CD8-positive, alpha-beta T cell (primary cell): ENCODE measurements at places on chromosomes 11 and 22. TPM values are rescaled to one million over a fixed set of nuclear protein-coding genes. Genes with fewer than 3 reads are reported as not detected.

- DNase-seq: no peak
These were observed 107.4 kb downstream of the ZBTB16 start for GRCh38 chr11:114166897-114167323.

GAS2 gene
- total RNA-seq: 1.4 TPM

ADM2 gene
- total RNA-seq: 1.5 TPM

DNA sequence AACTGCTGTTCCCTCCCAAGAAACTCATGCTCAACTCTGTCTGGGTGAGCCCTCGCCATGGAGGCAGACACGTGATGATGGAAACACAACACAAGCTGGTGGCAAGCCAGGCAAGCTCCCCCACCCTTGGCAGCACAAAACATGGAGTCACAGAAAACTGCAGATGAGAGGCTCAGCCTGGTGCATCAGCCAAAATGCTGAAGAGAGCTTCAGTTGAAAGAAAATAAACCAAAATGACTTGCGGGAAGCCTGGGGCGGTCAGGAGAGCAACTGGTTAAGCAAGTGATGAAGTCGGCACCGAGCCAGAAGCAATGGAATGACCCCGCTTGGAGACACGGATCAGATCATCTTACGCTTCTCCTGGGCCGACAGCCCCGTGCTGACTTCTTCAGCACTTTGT is 68.3 kb downstream of the C11orf58 start:
- DNase-seq: no peak

DNA sequence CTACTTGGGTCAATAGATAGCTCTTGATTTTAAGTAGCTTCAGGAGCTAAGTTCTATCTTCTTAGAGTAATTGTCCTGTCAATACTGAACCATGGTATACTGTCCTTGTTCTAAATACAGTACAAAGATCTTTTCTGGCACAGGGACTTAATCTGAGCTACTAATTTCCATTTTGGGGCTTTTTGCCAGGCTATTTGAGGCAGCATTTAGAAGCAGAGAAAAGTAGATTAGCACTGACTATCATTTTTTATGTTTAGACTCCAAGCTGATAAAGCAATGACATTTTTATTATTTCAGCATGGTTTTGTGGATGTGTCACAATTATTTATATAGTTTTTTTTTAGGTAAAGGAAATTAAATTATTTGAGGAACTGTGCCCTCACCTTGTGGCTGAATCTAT is 163.2 kb downstream of the FAT3 start:
- no peak for DNase-seq

DNA sequence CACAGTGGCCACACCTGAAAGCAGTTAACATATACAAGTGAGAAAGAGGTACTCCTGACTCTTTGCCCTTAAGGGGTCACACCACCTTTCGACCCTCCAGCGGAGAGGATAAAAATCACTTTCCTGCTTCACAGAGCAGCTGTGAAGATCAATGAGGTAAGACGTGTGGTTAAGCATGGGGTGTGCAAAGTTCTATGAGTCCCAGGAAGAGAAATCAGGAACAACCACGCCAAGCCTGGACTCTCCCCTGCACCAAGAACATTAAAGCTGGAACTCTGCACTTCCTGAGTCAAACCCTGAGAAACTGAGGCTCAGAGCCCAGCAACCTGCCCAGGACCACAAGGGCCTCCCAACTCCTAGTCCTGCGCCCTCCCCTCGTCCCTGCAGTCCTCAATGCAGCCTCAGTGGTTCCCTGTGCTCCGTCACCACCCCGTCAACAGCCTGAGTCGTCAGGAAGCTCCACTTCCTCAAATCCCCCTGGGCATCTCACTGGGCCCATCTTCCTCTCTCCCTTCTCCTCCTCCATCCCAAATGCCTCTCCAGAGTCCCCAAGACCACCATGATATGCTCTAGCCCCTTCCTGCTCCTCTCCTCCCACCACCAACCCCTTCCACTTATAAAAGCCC is 17.7 kb downstream of the TNKS1BP1 start:
- no peak for DNase-seq

MTNR1B gene
- not detected for total RNA-seq

- DNase-seq: no peak
These were observed 4.9 kb downstream of the CWC15 start for GRCh38 chr11:94968334-94968958.

KRTAP5-11 gene
- not detected for total RNA-seq

GRCh38 chr11:1669546-1670218 is 27.3 kb upstream of the KRTAP5-6 start:
- DNase-seq: no peak

F2 gene
- total RNA-seq: not detected

- DNase-seq: peak; percentile 60
These were observed 866 bp downstream of the EXPH5 start for GRCh38 chr11:108592591-108593213.

DNA sequence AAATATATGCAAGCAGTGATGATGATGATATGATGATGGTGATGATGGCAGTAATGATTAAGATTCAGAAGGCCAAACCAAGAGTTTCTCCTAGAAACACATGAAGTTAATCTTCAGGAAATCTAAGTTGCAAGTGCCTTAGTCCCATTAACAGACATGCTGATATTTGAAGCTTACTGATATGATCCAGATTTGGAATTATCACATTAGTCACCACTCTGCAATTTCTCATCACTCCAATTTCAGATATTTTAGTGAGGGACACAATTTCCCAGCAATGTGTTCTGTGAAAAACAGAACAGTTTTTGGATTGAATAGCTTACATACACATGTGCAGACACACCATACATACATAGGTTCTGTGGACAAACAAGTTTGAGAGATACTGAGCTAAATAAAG is 411.4 kb upstream of the FAT3 start:
- no peak for DNase-seq

DNA sequence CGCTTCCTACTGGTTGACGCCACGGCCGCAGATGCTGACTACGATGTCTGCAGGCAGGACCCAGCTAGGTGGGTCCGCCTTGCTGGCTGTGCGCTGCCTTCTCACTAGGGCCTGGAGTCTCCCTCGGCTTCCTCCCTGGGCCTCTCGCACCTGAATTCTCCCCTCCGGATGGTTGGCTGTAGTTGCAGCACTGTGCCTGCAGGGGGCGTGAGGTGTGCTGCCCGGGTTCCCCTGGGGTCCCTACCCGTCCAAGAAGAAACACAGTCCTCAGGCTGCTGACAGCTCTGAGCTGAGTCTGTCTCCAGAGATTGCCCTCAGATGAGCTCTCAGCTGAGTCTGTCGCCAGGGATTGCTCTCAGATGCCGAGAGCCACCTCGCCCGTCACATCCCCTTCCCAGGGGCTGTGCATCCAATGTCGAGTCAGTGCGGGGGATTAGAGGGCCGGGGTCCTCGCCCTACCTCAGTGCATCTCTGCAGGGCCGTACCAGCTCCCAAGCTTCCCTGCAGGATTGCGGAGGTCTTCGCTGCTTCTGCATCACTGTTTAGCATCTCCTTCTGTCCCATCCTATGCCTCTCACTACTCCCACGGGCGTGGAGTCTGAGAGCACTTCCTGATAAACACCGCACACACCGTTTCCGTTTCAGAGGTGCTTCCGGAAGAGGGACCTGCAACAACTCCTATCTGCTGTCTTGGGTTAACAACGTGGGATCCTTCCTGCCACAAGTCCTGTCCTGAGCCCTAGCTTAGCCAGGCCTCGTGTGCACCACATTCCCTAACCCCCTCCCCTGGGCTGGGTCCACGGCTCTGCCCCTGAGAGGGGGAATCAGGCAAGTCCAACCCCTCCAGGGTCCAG is 196.9 kb downstream of the CSNK2A3 start:
- DNase-seq: peak; percentile 67

MN1 gene
- 0.36 TPM for total RNA-seq

GRCh38 chr11:110019675-110020074 is 73.5 kb upstream of the ZC3H12C start:
- DNase-seq: no peak

SGSM1 gene
- total RNA-seq: 0.84 TPM

DNA sequence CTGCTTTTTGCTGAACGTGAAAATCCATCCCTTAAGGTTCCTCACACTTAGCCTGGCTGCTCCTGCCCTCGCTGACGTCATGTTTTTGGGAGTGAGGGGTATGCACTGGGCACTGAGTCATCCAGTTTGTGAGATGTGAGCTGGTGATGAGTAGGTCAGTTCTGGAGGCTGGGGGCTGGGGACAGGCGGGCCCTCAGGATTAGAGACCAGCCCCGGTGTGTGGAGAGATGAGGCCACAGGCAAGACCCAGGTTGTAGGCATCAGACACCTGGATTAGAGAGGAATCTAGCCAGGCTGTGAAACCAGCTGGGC is 9.2 kb downstream of the KCNC1 start:
- no peak for DNase-seq

GRCh38 chr22:21013657-21014201 is 1.2 kb upstream of the P2RX6 start:
- DNase-seq: peak; percentile 50

SAMM50 gene
- 24.9 TPM for total RNA-seq

RIN1 gene
- 3.2 TPM for total RNA-seq

JHY gene
- total RNA-seq: 1.9 TPM

GRCh38 chr22:23286296-23286695 is 106.0 kb downstream of the BCR start:
- DNase-seq: no peak

- DNase-seq: no peak
These were observed 25.9 kb downstream of the ALG9 start for GRCh38 chr11:111845276-111846028.

GRCh38 chr11:34624069-34624468 is 3.2 kb downstream of the EHF start:
- DNase-seq: peak; percentile 21

KCNK4 gene
- not detected for total RNA-seq

CCDC116 gene
- 0.19 TPM for total RNA-seq

- no peak for DNase-seq
These were observed 139.0 kb downstream of the KCNC1 start for GRCh38 chr11:17873586-17873985.

DNA sequence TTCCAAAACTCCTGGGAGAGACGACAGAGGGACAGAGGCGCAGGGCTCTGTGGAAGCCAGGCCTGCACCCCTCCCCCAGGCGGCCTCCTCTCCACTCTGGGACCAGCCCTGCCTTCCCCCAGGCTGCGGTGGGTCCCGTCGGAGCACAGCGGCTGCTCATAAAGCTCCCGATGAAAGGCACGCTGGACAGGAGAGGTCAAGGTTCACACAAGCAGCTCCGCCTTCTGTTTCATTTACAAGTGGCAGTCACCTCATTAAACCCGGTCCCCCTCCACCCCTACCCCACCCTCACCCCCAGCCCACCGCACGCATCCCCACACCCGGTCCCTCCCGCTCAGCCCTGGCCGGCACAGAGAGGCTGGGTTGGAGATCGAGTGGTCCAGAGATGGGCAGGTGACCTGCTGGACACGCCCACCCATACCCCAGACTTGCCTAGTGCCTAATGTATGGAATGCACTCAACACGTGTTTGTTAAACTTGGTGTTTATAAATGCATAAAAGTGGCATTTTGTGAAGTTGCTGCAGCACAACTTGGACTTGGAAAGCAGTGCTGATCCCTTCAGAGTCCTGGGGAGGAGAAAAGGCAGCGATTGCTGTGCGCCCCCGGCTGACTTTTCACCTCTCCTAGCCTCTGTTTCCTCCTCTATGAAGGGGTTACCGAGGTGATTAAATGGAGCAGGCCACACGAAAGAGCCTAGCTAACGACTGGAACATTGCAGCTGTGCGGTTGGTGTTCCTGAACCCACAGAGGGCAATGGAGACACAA is 26.0 kb downstream of the RPUSD4 start:
- DNase-seq: no peak

- no peak for DNase-seq
These were observed 5.2 kb downstream of the USP2 start for GRCh38 chr11:119376197-119376847.

GRCh38 chr11:9717719-9718118 is 53.8 kb downstream of the SWAP70 start:
- DNase-seq: no peak

NKAPD1 gene
- total RNA-seq: 16.3 TPM

LDHAL6A gene
- not detected for total RNA-seq

- DNase-seq: no peak
These were observed 22.9 kb upstream of the OR56B4 start for GRCh38 chr11:6084587-6084986.

ABCC8 gene
- total RNA-seq: not detected

DNA sequence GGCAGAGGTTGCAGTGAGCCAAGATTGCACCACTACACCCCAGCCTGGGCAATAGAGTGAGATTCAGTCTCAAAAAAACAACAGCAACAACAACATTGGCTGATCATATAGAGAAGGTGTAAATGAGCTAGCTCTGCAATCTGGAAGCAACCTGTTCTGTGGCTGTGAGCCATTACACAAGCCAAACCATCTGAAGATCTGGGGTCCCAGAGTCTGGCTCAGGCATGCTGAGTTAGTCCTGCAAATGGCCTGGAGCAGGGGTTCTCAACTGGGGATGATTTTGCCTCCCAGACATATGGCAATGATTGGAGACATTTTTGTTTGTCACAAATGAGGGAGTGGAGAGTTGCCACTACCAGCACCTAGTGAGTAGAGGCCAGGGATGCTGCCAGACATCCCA is 42.3 kb upstream of the RAB1B start:
- DNase-seq: no peak

DNA sequence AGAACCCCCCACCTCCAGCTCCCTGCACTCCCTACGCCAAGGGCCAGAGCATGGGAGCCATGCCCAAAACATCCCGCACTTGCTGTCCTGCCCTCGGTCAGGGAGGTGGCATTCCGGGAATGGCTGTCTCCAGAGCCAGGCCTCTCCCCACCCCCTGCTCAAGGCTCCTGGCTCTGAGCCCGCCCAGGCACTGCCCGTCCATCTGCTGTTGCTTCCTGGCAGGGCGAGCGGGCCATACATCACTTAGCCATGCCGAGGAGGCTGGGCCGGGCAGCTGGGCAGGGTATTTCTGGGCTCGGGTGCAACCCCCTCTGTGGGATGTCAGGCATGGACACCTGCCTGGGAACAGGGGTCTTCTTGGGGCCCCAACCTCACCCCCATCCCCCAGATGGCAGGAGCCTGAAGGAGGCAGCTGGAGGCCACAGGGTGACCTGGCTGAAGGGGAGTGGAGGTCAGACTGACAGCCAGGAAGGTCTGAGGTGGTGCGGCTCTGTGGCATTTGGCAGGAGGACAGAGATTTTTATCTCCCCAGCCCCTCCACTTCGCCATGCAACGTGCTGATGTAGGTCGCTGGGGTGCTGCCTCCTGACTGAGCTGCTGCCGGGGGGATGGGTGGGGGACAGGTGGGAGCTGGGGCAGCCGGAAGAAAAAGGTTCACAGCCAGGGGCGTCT is 8.7 kb upstream of the CABP7 start:
- DNase-seq: no peak

- no peak for DNase-seq
These were observed 34.6 kb upstream of the KCNQ1OT1 start for GRCh38 chr11:2734181-2735052.

SH3BP1 gene
- 52.9 TPM for total RNA-seq

GRCh38 chr11:130675371-130675821 is 227.0 kb downstream of the ADAMTS15 start:
- no peak for DNase-seq
